Activated CD4-positive, alpha-beta T cell treated with anti-CD3 and anti-CD28 coated beads for 4 hours (primary cell): ENCODE measurements at places on chromosomes 1 and 21.

GRCh38 chr1:244088161-244088560, 37.1 kb downstream of the ZBTB18 start:
- DNase-seq = no peak

DNA sequence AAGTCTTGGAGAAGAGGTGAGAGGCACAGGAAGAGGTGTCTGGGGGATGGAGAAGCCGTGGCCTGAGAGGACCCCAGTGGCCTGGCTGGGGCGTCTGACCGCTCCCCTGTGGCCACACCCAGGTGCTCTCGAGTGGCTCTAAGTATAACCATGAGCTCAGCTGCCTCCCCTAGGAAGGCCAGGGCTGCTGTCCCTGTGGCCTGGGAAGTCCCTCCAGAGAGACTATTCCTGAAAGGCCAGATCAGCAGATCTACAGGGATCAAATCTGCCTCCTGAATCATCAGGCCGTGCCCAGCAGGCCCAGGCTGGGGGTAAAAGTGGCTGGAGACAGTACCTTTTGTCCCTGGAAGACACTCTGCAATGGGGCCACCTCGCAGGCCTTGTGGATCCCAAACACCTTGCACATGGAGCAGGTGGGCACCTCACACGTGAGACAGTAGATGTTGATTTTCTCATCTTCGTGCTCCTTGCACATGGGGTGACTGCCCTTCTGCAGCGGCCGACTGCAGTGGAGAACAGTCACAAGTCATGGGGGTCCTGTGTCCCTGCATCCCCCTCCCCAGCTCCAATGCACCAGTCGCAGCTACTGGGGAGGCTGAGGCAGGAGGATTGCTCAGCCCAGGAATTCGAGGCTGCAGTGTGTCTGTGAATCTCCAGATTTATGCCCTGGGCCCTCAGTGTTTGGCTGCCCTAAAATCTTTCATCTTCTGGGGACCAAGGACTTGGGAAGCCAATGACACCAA, 6.4 kb downstream of the TRIM63 start:
- no peak for DNase-seq

GRCh38 chr21:40797891-40798290, 49.1 kb downstream of the DSCAM start:
- no peak for DNase-seq

DNA sequence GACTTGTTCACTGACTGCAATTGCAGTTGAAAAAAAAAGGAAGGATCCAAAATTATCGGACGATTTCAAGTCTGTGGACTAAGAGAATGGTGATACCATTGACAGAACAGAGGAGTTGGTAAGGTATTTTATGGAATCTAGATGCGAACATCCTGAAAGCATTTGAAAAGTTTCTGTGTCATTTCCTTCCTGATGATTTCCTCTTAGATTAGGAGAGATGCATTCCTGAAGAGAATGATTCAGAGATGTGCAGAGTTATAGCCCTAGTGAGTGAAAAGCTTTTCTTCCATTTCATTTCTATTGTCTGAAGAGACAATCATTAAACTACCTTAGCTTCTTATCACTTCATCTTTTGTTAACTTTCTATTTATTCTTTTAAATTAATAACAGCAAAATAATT, 200.0 kb downstream of the KCNK2 start:
- no peak for DNase-seq

GRCh38 chr21:34501716-34502115, 10.3 kb downstream of the KCNE1 start:
- DNase-seq = no peak

DNA sequence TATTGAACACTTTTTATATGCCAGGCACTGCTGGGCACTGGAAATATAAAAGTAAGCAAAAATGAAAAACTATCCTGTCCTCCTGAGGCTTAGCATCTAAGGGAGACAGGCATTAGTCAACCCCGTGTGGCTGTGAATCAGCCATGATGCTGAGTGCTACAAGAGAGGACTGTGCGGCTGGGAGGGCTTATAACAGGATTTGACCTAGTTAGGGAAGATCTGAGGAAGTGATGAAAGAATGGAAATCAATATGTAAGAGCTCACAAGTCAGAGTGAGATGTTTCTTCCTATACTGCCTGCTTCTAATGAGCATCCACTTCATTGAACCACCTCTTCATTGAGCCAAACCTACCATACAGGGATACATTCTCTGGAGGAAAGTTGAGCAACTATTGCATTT, 15.1 kb downstream of the TRIM45 start:
- DNase-seq = peak; percentile 18

DNA sequence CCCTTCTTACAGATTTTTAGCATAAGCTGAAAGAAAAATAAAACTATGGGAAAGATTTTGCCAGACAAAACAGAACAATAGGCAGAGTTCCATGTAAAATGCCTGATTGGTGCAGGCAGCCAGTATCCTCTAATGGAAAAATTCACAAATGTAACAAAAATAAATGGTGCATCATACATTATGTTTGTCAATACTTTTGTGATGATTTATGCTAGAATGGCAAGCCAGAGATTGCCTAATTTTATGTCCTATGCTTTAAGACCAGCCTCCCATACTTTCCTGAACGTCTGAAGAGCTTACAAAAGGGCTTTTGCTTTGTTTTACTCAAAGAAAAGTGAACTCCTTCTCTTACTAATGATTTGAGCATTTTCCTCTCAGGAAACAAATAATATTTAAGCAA, 81.5 kb upstream of the KCNJ15 start:
- no peak for DNase-seq

DNA sequence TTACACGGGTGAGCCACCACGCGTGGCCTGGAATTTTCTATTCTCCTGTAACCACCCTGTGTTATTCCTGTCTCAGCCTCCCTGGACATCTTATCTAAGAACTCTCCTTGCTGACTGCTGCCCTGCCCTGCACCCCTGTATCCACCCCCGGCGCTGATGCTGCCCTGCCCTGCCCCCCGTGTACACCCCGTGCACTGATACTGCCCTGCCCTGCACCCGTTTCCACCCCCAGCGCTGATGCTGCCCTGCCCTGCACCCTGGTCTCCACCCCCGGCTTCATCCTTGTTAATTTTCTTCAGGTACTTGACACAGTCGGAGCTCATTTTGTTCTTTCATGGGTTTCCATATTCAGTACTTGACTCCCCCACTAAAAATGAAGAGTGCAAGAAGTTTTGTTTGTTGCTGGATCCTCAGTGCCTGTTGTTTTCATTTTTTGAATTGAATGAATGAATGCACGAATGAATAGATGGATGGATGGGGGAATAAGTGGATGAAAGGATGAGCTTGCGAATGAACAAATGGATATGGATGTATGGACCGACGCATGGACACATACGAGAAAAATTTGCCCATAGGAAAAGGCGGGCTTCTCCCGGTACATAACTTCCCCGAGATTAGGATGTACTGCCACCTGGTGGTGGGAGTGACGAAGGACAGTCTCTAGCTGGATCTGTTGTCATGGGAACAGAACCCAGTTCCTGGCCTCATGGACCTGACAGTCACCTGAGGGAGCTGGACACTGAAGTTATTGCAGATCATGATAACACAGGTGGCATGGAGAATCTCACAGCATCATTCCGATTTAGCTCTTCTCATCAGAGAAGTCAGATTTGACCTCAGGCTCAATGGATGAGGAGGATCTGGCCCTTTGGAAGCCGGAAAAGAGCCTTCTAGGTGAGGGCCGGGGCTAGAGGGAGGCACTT, 14.9 kb downstream of the AADACL4 start:
- peak; percentile 76 for DNase-seq
